ENCODE measurements at places on chromosomes 13 and 19.

GRCh38 chr19:42926781-42927180 is 9.1 kb upstream of the PSG6 start:
- DNase-seq = no peak

GRCh38 chr13:37918116-37918714 is 48.6 kb upstream of the TRPC4 start:
- DNase-seq = no peak

- DNase-seq = no peak
Measured at GRCh38 chr19:49441210-49441959, at the start of gene SLC17A7. TSS of gene SLC17A7 (minus strand) at chr19:49441527. CDS start at chr19:49441379, 148 bp downstream.

DNA sequence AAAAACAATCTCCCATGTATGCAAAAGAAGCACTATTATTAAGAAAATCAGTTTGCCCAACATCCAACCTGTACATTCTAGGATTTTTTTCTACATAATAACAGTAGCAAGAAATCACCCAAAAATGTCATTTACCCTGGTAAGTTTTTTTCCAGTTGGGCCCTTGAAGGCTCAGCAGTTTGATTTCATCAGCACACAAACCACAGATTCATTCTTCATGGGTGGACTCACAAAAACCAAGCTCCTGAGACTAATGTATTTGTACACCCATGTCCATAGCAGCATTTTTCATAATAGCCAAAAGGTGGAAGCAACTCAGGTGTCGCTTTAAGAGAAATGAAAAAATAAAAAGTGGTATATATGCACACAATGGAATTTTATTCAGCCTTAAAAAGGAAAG is 210.1 kb downstream of the TBC1D4 start:
- DNase-seq = no peak

DNA sequence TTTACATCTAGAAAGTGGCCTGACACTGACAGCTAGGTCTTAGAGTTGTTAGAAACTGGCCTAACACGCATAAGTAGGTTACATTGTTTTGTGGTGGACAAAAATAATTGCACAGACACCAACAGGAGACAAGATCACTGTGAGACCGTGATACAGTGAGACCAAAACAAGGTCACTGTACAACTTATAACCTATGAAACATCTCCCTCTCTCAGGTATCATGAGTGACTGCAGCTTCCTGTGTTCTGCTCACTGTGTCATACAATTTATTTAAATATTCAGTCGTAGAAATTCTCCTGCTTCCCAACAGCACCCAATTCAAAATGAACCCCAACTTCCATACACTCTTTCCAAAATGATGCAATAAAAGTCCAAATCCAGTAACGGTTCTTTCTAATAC is 2165.2 kb downstream of the PCDH9 start:
- no peak for DNase-seq

DNA sequence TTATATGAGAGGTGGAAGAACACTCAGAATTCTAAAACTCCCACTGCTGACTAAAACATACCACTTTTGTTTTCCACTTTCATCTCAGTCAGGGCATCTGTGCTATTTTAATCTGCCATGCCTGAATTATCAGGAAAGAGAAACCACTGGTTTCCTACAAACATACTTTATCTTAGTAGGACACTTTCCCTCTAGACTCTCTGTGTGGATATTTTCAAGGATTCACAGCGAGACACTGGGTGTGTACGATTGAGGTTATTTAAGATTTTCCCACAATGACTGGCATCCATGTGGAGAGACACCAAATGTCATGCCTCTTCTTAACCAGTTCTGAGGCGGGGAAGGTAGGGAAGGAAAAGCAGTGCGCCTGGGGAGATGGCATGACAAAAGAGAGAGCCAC is 212.2 kb downstream of the ENOX1 start:
- DNase-seq = no peak

DNA sequence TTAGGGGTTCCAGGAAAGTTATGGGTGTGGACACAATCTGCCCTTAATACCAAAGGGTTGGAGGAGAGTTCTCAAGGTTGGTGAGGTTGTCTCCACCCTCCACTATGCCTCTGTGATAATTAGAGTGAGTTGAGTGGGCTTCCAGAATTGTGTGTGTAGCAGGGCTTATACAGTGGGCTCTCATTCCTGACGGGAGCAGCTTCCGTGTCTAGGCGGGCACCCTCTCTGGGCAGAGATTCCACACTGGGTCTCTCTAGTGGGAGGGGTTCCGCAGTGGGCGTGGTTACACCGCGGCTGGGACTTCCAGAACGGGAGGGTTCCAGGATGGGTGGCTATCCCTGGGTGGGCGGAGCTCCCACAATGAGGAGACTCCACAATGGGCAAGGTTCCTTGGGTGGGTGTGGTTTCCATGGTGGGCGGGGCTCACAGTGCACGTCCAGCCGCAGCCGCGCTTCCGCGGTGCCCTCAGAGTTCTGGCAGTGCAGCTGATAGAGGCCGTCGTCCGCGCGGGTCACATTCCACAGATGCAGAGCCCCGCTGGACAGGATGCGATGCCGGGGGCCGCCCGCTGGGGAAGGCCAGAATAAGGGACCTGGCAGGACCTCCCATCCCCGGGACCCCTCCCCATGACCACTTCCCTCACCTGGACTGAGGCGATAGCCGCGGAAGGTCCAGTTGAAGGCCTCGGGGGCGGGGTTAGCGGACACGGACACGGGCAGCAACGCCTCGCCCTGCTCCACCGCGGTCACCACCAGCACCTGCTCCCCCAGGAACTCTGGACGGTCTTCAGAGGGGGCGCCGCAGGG is 8.4 kb downstream of the NPHS1 start:
- no peak for DNase-seq

DNA sequence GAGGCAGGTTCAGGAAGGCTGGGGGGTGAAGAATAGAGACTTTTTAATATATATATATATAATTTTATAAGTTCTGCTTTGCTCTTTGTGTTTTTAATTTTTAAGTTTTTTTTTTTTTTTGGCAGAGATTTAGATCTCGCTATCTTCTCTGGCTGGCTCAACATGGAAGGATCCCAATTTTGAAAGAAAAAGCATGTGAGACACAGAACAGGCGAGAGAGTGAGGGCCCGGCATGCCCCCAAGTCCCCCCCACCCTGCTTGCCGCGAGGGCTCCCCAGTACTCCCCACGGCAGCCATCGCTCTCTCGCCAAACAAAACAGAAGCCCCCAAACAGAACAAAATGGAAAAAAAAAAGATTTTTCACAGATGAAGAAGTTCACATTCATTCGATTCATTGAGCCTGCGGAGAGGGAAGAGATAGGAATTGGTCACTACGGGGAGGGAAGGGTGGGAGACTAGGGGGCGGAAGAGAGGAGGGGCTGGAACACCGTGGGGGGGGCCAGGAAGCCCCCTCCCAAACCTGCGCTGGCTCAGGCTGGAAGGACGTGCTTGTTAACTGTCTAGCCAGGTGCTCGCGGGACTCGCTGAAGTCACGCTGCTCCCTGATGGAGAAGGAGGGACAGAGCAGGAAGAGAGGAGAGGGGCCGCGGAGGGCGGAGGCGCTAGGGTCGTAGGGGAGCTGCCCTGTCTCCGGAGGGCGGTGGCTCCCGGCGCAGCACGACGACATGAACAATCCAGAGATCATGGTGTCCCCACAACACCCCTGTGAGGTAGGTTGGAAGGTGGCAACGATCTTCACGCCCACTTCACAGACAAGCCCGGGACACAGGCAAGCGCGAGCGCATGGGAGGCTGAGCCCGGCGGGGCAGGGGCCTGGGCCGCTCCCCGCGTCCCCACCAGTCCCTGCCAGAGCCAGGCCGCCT is 10.6 kb downstream of the KHSRP start:
- no peak for DNase-seq

DNA sequence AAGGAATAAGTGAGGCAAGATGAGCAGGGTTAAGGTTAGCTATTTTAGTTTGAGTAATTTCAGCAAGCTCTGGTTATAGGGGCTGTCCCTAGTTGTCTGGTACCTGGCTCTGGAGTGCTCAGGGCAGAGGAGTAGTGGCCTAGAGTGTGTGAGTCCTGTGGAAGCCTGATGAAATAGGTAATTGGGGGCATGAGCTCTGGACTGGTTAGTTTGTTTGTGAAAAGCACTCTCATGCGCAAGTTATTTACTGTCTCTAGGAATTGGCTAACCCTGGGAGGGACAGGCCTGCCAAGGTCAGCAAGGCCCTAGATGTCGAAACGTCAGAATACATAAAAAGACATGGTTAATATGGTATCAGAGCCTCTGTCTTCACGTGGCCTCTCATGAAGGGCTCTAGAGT is 900.1 kb downstream of the PCDH17 start:
- DNase-seq = no peak

DNA sequence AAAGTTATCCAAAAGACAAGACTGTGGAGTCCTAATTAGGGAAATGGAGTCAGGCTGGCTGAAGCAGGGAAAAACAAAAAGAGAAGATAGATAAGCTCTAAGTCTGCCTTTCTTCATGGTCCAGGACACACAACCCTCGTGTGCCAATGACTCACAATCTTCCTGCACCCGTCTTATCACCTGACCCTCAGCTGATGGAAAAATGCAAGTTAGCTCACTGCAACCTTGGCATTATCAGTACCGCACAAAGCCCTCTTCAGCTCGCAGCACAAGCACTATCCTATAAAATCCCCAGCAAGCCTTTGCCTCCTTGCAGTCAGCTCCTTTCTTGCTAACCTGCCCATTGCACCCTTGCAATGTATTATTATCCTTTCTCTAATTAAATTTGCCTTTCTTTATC is 4.3 kb downstream of the OR7A5 start:
- no peak for DNase-seq
